ENCODE measurements at places on chromosomes 6 and 20. TPM values are rescaled to one million over a fixed set of nuclear protein-coding genes. Genes with fewer than 3 reads are reported as not detected.

Gene TDRD6
- total RNA-seq = 0.52 TPM

Gene SLC17A3
- total RNA-seq = not detected

Gene PERP
- total RNA-seq = 59.1 TPM

Gene TMX4
- 102 TPM for total RNA-seq

Gene PPP1R14C
- total RNA-seq = 75.7 TPM

Gene MLIP
- total RNA-seq = 522 TPM
